Stimulated activated CD8-positive, alpha-beta memory T cell treated with anti-CD3 and anti-CD28 coated beads, Interleukin-4, amount 100 ng/mL, for 24 hours (primary cell): ENCODE measurements at places on chromosomes 2 and 18.

DNA sequence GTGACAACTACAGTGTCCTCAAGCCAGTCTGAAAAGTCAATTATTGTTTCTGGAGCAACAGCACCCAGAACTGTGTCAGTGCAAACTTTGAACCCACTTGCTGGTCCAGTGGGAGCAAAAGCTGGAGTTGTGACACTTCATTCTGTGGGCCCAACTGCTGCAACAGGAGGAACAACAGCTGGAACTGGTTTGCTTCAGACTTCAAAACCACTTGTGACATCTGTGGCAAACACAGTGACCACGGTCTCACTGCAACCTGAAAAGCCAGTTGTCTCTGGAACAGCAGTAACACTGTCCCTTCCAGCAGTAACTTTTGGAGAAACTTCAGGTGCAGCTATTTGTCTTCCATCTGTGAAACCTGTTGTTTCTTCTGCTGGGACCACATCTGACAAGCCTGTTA is 59.8 kb downstream of the TAF4B start:
- no peak for DNase-seq

GRCh38 chr2:12008425-12009061 is 262.1 kb downstream of the LPIN1 start:
- DNase-seq: no peak

DNA sequence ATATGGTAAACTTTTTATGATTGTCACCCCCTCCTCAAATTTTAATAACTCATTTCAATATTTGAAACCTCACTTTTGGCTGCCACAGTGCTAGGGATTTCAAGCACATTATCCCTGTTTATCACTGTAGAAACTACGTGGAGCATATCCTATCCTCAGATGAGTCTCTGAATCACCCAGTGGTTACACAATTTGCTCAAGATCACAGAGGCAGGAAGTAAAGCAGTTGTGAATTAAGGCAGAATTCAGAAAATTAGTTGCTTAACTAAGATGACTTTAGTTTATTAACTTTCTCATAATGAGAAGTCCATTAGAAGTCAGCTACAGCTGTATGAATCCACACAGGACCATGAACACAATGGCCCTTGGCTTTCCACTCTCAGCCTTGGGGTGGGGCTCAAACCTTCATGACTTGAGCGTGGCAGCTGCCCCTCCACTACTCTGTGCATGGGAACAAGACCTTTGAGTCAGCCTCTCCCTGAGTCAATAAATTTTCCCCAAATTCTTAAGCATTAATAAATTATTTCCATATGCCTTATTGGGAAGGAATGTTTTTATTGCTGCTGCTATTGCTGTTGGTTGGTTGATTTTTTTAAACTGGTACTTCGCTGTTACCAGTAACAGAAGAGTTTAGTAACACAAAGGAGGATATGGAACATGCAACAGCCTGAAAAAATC is 369.0 kb downstream of the CBLN2 start:
- DNase-seq: no peak

GRCh38 chr2:28663359-28663758 is 88.3 kb upstream of the PPP1CB start:
- DNase-seq: no peak

DNA sequence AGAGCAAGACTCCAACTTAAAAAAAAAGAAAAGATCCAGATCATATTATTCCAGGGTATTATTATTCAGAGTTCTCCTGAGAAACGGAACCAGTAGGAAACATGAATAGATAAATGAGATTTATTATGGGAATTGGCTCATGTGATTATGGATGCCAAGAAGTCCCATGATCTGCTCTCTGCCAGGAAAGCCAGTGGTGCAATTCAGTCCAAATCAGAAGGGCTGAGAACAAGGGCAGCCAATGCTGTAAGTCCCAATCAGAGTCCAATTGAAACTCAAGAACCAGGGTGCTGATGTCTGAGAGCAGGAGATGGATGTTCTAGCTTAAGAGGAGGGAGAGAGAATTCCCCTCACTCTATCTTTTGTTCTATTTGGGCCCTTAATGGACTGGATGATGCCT is 7.8 kb downstream of the SCYGR2 start:
- no peak for DNase-seq

DNA sequence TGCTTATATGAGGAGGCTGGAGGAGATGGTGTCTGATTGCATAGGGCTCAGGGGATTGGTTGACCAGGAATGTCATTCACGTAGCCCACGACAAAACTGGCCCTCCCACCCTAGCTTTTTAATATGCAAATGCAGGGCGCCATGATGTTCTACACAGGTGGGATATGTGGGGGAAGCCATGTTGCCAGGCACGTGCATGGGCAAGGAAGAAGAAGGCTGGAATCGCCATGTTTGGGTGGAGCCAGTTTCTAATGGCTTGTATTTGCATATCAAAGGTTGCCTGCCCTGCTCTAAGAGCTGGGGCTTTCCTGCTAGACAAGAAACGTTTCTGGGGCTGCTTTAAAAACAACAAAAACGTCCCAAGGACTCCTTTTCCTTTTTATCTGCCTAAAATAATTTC is 26.5 kb upstream of the LINC00305 start:
- no peak for DNase-seq

DNA sequence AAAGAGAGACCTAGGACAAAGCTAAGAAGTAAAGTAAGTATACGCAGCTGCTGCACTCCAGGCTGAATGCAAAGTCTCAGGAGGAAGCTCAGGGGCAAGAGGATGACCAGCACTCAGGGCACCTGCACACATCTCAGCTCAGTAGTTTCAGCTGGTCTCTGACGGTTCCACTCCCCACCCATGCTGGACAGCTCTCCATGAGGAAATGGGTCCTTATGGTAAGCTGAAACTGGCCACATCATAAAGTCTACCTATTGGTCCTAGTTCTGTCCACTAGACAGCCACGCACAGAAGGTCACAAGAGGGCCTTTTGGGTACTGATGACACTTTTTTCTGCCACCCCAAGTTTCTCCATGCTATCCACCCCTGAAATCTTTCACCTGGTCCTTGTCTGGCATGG is 215.3 kb downstream of the TTC32 start:
- no peak for DNase-seq

GRCh38 chr18:72847771-72848170 is 20.0 kb downstream of the NETO1 start:
- DNase-seq: no peak
